Stimulated activated CD4-positive, alpha-beta T cell treated with anti-CD3 and anti-CD28 coated beads, Interleukin-12 subunit alpha, Interleukin-12 subunit beta, amount 100 ng/mL, for 48 hours (primary cell): ENCODE measurements at places on chromosomes 7 and 10.

- DNase-seq, result no peak
Observed at GRCh38 chr10:5999440-6000165, 22.3 kb upstream of the IL15RA start.

DNA sequence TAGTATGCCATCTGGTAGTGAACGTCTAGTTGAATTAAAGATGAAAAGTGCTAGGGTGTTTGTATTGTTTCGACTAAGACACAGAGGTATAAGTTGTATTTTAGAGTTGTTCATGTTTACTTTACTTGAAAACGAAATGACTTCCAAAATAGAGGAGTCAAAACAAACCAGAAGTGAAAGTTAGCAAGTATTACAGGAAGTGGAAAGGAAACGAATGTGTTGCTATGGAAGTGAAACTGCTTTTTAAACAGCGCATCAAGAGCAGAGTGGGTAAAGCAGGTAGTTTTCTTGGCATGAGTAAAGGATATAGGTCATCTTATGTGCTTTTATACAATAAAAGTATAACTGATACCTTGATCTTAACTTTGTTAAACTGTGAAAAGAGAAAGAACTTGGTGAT is 20.0 kb upstream of the GALNTL5 start:
- no peak for DNase-seq

- DNase-seq, result no peak
Observed at GRCh38 chr7:23530405-23530804, 1.4 kb downstream of the TRA2A start.

GRCh38 chr7:21357151-21358097 is 70.5 kb upstream of the SP4 start:
- no peak for DNase-seq

GRCh38 chr10:77328272-77328816 is 309.3 kb downstream of the KCNMA1 start:
- peak; percentile 3 for DNase-seq

- DNase-seq, result no peak
Observed at GRCh38 chr10:51029172-51029641, 45.1 kb upstream of the PRKG1 start.

- no peak for DNase-seq
Observed at GRCh38 chr7:40468891-40469864, 334.4 kb downstream of the SUGCT start.

- DNase-seq, result no peak
Observed at GRCh38 chr10:90695915-90696676, 161.7 kb downstream of the HTR7 start.

DNA sequence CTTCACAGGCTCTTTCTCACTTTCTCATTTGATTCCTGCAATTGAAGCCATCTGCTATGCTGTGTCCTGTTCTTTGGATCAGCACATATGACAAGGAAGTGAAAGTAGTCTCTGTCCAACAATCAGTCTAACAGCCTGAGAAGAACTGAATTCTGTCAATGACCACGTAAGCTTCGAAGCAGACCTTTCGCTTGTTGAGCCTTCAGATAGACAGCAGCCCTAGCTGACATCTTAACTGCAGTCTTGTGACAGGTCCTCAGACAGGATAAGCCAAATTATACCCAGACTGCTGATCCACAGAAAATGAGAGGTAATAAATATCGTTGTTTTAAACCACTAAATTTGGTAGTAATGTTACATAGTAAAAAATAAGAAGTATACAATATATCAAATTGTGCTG is 691.0 kb upstream of the LRRTM3 start:
- DNase-seq, result no peak

DNA sequence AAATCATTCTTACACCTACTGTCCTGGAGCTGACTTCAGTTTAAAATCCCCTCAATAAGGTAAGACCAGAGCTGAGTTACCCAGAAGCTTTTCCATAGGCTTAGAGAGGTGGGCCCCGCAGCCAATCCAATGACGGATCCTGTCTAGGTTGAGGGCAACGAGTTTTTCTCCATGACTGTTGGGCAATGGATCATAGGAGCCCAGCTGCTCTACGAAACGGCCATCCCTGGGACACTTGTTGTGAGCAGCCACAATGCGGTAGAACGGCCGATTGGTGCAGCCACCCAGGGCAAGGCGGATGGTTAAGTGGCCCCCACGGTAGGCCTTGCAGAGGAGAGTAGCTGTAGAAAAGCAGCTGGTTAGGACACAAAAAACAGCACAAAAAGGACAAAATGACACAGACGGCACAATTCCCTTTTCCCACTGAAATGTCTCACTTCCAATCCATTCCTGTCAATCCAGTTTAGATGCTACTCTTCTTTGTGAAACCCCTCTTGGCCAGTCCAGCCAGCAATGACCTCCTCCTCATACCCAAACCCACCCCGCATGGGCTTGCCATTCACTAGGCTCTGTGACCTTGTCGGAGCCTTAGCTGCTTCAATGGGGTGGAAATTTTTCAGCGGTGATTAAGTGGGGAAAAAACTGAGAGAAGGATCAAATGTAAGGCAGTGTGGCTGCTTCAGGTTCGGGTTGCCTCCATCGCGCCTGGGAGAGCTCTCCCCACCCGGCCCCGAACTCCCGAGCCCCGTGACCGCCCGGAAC is 580 bp downstream of the MRPS16 start:
- DNase-seq, result no peak

DNA sequence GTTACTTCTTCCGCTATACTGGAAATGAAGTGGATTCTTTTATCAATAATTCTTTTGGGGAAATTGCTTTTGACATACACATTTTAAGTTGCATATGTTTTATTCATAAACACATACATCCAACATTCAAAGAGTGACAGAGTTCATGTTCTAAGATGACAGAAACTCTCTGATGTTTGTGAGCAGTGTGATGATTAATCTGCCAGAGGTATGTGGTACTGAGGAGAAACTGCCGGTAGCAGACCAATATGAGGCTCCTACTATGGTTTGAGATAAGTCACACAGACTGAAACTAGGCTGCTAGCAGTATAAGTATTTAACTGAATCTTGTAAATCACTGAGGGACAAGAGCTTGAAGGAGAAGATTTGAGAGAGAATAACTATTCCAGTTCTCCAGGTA is 524.1 kb upstream of the SEMA3D start:
- no peak for DNase-seq

DNA sequence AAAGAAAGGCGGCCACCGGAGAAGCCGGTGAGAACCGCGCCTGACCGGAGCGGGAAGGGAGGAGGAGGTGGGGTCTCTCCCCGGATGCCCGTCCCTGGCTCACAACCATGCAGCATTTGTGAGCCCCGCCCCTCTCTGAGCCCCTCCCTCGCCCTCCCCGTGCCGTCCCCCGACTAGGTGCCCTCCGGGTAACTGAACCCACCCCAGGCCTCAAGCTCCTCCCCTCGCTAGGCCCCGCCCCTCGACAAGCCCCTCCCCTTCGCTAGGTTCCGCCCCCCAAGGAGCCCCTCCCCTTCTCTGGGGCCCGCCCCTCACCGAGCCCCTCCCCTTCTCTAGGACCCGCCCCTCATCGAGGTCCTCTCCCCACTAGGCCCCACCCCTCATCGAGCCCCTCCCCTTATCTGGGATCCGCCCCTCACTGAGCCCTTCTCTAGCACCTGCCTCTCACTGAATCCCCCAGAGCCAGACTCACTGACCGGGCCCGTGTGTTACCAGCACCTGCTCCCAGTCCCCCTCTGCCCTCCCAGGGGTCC is 42.2 kb upstream of the HSPB1 start:
- peak; percentile 26 for DNase-seq

- no peak for DNase-seq
Observed at GRCh38 chr10:127418536-127419168, 130.5 kb upstream of the NPS start.

- no peak for DNase-seq
Observed at GRCh38 chr7:51067258-51067657, 249.4 kb downstream of the COBL start.

DNA sequence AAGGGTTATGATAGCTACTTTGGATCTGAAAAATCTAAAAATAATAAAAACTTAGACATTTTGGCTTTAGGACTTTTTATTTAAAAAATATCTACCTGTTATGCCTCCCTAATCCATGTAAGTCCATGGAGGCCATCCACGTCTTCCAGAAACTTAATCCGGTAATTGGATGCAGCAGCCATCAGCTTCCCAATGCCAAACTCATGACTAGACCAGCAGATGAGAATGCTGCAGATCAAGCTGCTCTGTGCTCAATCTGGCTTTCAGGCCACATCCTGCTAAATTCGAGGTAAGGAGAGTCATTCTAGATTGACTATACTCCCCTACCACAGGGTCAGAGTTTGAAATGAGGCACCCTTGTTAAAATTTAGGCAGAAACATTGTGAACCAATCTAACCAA is 168.5 kb upstream of the TCERG1L start:
- no peak for DNase-seq

- DNase-seq, result no peak
Observed at GRCh38 chr7:15681186-15681585, 5.3 kb downstream of the MEOX2 start.

DNA sequence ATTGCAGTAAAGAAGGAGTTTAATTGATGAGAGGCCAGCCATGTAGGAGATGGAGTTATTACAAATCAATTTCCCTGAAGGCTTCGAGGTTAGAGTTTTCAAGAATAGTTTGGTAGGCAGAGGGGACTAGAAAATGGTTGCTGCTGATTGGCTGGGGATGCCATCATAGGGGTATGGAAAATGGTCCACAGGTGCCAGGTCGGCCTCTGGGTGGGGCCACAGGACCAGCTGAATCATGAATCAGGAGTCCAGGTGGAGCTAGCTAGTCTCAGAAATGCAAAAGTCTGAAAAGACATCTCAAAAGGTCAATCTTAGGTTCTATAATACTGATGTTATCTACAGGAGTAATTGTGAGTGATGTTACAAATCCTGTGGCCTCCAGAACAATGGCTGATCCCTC is 714.0 kb upstream of the GHITM start:
- no peak for DNase-seq

GRCh38 chr7:38428041-38428440 is 154.6 kb upstream of the TARP start:
- DNase-seq, result no peak

DNA sequence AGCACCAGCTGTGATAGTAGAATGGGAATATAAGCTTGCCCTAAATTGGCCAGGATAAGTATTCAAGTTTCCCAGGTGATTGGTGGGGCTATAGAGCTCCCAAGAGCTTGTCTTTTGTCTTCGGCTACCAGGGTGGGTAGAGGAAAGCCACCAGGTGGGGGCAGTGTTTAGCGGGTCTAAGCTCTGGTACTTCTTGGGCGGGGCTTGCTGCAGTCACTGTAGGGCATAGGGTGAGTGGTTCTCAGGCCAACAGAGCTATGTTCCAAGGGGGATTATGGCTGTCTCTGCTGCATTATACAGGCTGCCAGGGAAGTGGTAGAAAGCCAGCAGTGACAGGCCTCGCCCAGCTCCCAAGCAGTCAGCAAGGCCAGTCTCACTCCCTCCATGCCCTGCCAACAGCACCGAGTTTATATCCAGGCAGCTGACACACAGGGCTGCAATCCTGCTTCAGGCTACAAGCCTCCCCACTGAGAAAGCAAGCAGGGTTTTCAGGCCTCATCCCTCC is 110.7 kb downstream of the ZNF467 start:
- DNase-seq, result peak; percentile 58

DNA sequence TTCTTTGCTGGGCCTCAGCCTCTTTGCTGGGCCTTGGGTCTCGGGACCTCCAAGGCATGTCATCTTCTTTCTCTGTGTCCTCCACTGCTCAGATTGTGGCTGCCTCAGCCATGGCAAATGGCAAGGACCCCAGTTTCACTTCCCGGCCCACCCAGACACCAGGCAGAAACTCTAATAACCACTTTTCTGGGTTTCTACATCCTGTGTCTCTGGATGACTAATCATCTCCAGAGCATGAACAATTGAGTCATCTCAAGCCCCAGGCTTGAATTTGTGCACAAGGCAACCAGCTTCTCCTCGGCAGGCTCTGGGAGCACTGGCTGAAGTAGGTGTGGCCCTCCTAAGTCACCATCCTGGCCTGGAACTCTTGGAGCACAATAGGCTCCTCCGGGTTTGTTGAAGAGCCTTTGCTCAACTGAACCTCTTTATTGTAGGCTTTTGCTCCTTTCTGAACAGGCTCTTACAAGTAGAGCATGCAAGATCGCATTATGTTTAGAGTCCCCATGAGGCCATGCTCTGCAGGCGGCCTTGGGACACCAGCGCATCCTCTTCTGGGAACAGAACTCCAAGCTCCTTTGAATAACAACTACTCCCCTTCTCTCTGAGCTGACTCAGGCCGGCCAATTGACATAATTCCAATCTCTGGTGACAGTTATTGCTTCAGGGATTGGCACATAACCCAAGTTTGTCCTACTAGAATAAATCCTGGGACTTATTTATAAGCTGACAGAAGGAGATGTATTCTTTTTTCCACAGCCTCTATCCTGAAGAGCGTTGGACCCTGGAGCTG is 218.1 kb downstream of the WDR11 start:
- DNase-seq, result no peak

GRCh38 chr7:128221929-128222403 is 19.1 kb upstream of the LEP start:
- DNase-seq, result no peak

DNA sequence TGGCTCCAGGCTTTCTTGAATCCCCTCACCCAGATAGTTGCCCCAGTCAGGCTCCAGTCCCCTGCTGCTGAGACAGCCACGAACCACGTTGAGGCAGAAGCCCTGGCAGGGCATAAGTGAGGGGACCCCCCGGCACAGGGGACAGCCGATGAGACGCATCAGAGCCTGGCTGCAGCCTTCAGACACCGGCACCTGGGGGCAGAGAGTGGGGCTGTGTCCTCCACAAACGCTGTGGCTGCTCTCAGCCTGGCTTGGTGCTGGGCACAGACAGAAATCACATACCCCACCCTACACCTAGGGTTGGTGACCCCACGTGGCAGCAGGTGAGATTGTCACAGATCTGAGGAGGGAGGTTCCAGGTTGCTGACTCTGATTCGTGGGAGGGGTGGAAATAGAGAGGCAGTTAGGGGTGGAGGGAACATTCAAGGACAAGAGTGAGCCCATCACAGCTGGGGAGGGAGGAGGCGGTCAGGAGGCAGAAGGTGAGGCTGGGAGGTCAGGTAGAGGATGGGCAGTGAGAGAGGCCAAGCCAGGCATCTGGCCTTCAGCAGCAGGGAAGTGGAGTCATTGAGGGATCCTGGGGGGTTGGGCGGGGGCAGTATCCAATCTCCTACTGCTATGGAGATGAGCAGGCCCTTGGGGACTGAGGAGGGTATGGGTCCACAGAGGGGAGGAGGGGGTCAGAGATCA is 3.2 kb downstream of the GPC2 start:
- DNase-seq, result no peak

GRCh38 chr7:128858380-128859231 is 4.0 kb upstream of the ATP6V1F start:
- no peak for DNase-seq

DNA sequence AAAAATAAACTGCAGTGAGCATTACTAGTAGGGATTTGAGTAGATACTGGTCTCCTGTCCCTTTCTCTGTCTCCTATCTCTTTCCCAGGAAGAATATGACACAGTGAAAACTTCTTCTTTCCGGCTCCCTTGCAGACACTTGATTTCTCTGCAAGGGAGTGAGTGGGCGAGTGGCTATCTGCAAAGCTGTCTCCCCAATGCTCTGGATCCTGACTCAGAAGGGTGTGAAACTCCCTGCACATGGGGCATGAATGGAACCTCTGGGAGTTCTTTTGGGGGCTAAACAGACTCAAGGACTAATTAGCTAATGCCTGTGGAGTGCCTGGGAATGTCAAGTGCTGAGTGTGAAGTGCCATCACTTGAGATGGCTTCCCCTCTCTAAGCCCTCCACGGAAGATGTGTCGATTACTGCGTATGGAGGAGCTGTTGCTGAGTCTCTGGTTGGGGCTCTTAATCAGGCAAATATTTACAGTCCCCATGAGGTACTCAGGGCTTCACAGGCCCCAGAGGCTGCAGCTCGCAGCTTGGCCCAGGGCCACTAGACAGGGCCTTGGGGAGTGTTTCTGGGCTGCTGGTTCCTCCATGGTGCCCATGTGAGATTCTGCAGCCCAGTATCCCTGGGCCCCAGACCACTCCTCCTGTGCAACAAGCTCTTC is 139.8 kb downstream of the RPS24 start:
- DNase-seq, result no peak
